Suppressor macrophage (primary cell): ENCODE measurements at places on chromosomes 2 and 18.

DNA sequence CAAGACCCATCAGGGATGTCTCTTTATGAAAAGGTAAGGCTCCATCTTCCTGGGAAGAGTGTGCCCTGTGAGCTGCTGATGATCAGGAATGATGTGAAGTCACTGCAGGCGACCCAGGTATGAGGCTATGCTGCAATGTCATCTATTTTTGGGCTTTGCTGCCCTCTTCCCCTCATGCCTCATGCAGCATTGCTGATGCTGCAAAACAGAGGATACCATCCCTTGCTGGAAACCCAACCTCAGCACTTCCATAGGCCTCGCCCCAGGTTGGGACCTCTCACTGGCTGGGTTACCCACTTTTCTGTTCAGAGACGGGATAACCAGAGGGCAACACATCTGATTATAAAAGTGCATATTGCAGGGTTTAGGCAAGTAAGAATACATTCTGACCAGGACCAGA is 255.8 kb downstream of the L3MBTL4 start:
- no peak for DNase-seq

- DNase-seq: peak; percentile 93
Measured at GRCh38 chr2:113240915-113241911, 37.5 kb downstream of the PAX8 start.

GRCh38 chr2:201116115-201116958 is at the start of gene CFLAR:
Gene CFLAR, plus strand, starts transcription at chr2:201116164. Its CDS starts 13,702 bp downstream, at chr2:201129866.
- peak; percentile 79 for DNase-seq

GRCh38 chr18:49834258-49834657 is 20.9 kb upstream of the ACAA2 start:
- no peak for DNase-seq

GRCh38 chr18:76619261-76619620 is 124.2 kb upstream of the ZNF516 start:
- peak; percentile 49 for DNase-seq

DNA sequence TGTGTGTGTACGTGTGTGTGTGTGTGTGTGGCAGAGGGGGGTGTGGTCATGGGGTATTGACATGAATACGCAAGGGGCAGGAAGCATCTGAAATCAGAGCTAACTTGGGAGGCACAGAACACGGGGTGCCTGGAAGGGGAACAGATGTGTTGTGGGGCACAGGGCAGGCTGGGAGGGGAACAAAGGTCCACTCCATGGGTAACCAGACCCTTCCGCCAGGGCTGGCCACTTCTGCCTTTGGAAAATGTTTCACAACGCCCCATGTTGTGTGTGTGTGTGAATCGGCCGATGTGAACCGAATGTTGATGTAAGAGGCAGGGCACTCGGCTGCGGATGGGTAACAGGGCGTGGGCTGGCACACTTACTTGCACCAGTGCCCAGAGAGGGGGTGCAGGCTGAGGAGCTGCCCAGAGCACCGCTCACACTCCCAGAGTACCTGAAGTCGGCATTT is at the start of gene SLC11A1:
TSS of gene SLC11A1 (plus strand) at position 358 of the 451 bp plus-strand sequence. CDS start 96 bp downstream, outside the sequence.
- peak; percentile 97 for DNase-seq

GRCh38 chr2:218202266-218202665 is 14.7 kb upstream of the ARPC2 start:
- DNase-seq: no peak

DNA sequence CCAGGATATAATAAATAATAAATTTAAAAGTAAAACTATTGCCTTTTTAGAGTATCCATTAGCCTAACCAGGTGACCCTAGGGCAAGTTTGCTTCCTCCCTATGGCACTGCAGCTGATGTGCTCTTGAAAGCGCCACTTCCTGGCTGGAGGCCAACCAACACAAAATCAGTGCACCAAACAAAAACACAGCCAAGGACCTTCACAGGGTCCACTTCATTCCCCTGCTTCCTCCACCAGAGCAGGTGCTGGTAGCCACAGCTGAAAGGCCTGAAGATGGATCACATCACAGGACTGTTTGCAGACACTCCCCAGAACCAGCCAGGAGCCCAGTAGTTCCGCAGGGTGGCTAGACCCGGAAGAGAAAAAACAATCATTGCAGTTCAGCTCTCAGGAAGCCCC is 108.8 kb downstream of the TWIST2 start:
- DNase-seq: no peak

DNA sequence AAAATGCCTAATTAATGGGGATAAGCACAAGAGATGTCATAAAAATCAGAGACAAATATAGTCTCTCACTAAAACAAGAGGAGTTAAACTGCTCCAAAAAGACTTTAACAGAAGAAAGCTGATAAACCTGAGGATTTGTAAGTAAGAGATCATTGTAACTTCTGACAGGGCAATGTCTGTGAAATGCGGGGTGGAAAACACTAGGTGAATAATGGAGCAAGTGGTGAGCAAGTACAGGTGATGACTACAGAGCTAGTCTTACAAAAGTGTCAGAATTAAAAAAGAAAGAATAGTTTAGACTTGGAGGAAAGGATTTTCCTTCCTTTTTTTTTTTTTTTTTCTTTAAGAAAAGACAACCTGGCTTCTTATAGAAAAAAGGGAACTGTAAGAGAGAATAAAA is 22.7 kb downstream of the ATAD2B start:
- DNase-seq: no peak

DNA sequence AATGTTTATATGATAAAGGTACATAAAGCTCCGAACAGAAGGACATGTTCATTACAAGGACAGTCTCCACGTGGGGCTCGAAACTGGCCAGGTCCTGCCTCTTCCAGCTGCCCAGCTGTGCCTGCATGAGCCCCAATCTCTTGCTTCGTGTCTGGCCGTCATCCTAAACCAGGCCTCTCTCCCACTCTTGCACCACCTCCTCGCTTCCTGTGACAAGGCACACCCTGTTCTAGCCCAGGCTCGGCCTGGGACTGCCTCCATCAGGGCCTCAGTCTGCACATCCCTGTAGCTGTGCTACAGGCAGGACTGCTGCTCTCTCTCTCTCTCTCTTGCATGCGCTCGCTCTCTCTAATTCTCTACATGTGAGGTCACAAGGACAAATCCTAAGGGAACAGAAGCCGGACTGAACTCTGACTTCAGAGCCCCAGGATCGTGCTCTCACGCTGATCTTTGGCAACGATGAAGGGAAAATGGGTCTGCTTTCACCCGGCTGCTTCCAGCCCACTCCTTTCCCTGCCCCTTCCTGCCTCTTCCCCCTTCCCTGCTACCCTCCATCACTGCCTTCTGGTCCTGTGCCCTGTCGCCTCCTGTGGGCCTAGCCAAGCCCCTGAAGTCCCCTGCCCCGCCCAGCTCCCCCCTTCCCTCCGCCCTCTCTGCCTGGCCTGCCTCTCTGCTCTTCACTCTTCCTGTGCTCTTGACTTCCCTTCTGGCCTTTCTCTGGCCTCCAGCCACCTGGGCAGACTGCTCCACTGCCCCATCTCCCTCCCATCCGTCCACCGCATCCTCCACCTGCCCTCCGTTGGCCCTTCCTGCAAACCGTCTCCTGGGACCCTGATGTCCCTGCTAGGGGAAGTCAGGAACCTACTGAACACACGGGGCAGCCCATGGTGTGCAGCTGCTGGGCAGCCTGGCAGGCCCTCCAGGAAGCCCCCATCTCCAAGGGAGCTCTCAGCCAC is 7.8 kb upstream of the GPR55 start:
- DNase-seq: peak; percentile 48

GRCh38 chr18:7754725-7755181 is 187.6 kb downstream of the PTPRM start:
- no peak for DNase-seq

- no peak for DNase-seq
Measured at GRCh38 chr2:109663721-109664120, 49.6 kb downstream of the SOWAHC start.

DNA sequence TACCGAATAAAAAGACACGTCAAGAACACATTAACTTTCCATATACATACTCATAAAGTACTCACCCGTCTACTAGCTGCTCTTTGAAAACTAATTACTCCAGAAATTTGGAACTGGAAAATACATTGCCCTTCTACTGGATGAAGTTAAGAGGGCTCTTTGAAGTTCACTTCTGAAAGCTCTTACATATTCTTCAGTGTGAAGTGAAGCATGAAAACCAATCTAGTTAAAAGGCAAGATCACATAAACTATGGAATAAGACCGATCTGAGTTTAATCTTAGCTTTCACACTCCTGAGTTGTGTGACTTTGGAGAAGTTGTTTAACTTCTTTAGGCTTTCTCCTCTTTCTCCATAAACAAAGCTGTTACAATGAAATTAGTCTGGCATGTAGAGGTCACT is 38.5 kb downstream of the REV1 start:
- no peak for DNase-seq

DNA sequence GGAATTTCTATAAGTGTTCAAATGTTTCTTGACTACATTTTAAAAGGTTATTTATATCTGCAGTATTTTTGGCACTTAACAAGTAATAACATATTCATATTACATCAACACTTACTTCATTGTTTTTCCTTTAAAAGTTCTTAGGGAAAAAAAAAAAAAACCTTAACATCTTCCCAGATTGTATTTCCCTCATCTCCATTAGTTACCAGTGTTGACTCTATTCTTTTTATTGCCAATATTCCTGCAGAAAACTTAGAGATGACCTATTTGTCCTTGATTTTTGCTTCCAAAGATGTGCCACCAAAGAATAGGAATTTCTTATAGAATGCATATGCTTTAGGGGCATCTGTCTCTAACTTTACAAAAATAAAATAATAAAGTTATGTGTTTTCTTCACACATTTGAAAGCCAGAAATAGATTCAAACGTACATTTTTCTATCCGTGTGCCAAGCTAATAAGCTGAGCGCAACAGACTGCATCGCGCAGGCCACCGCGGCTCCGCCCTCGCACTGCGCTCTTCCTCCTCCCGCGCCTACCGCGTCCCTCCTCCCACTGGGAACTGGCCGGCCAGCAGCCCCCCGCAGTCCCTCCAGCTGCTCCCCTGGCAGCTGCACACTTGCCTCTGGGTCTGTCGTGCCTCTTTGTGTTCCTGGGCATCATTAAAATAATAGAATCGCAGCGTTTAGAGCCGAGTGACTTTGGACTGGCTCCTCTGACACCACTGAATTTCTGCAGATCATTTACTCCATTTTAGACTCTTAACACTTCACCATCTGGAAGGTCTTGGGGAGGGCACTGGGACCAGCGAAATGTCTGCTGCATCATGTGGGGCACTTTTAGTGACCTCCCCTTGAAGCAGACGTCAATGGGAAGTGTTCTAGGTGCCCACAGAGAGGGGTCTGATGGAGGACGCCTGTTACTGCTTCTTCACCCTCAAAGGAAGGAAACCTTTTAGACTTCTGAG is 21.2 kb upstream of the NAB1 start:
- peak; percentile 48 for DNase-seq

DNA sequence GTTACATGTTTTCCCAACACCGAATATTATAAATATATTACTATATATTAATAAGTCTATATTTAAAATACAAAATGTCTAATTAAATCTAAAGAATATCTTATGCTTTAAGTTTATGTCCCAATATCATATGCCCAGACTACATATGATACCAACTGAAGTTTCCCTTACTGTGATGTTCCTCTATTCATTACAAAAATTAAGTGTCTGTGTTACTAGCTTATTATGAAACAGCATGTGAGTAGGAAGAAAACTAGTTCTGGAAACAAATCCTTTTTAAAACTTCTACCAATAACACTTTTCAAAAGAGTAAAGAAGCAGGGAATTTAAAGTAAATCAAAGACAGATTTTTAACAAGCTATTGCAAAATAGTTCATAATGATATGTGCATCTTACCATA is 17.8 kb downstream of the HNRNPLL start:
- DNase-seq: peak; percentile 19

- DNase-seq: peak; percentile 59
Measured at GRCh38 chr2:102258386-102259074, 52.8 kb upstream of the IL1RL1 start.

DNA sequence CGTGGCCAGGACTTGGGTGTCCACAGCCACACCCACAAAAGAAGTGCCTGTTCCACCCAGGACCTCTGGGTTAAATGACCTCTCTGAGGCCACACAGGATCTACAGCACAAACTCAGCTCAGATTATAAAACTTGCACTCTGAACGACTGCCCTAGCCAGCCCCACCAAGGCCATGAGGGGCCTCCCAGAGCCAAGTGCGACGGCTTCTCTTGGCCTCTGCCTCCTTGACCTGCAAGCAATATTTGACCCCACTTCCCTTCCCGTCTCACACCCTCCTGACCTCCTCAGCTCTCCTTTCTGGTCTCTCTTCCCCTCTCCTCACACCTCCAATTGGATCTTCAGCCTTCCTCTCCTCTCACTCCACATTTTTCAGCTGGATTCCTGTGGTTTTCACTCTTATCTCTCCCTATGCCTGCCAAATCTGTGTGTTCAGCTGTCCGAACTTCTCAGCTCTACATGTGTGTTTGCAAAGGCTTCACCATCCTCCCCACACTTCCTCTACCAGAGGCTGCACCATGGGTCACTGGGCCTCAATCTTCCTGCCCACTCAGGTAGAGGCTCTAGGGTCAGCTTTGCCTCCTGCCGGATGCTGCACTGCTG is 25.3 kb upstream of the STEAP3 start:
- no peak for DNase-seq

DNA sequence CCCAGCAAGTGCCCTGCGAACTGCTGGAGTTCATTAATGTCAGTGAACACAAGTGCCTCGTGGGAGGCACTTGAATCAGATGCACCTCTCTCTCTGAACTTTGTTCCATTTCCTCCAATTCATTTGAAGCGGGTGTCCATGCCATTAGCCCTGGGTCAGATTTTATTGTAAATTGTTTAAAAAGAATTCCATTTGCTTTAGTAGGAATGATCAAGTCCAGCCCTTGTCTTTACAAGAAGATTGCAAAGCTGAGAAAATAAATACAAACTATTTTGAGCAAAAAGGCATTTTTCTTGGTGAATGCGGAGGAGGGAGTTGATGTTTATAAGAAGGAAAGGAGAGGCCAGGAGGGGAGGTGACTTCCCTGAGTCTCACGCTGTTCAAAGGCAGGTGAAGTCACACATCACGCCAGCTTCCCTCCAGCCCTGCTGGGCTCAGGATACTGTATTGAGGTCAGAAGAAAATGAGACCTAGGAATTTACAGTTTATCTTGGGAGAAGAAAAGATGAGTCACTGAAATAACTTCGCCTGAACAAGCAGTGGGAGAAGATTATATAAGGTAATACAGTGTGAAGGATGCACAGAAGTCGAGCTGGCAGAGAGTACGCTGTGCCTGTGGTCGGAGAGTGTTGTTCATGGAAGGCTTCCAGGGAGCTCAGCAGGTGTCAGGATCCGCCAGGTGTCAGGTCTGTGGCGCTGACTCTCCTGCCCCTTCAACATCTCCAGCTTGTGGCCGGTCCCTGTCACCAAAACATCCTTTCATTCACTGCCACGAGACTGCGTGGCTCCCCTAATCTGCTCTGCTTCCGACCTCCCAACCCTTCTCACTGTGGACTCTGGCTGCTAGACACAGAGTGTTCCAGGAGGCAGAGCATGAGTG is 36.5 kb downstream of the EFR3B start:
- DNase-seq: no peak

GRCh38 chr18:72208920-72209676 is 335.0 kb downstream of the CBLN2 start:
- DNase-seq: no peak
